HS-27A (cell line): ENCODE measurements at places on chromosomes 7 and 10.

DNA sequence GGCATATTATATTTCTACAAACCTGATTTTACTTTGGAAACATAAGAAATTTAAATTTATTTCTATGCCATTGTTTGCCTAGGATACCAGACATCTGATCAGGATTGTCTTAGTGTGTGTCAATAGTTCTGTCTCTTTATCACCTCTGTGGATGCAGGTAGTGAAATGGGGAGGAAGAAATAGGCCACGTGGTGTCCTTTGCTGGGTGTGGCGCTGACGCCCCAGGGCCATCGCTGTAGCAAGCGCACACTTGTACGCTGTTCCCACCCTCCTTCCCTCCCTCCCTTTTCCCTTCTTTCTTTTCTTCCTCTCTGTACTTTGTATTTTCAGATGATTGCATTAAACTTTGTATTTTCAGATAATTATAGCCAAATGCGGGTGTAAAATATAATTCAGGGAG is 5.0 kb downstream of the DOCK1 start:
- no peak for DNase-seq

DNA sequence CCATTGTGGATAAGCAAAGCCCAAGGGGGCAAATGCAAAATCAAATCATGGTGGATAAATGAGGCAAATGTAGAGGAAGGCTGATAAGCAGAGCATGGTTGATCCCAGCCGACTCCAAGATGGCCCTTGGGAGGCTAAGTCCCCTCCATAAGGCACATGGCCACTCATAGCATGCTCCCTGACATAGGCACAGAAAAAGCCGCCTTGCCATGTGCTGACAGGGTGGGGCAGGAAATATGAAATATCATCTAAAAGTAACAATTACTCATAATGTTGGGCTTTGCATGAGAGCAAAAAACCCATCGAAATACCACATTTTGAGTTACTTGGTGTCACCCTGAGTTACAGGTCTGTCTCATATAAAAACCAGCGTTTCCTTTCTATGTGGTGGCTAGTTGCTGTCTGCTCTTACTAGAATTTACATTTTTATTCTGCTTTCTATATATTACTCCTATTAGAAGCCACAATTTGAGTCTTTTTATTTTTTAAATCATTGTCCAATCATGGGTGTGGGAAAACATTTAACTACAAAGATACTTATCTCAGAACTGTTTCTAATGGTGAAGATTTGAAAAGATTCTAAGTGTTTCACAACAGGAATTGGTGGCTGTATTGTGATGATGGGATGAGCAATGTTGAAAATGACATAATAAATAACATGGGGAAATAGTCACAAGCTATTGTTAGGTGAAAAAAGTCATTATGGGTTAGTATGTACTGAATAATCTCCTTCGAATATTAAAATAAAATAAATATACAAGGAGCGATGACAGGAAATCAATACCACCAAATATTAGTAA is 102.7 kb downstream of the CUBN start:
- DNase-seq: no peak

GRCh38 chr7:21616796-21617436 is 74.1 kb downstream of the DNAH11 start:
- DNase-seq: peak; percentile 61

- no peak for DNase-seq
These were observed 6.1 kb upstream of the VGF start for GRCh38 chr7:101171442-101171837.

GRCh38 chr10:33938001-33938400 is 603.5 kb upstream of the NRP1 start:
- DNase-seq: no peak

DNA sequence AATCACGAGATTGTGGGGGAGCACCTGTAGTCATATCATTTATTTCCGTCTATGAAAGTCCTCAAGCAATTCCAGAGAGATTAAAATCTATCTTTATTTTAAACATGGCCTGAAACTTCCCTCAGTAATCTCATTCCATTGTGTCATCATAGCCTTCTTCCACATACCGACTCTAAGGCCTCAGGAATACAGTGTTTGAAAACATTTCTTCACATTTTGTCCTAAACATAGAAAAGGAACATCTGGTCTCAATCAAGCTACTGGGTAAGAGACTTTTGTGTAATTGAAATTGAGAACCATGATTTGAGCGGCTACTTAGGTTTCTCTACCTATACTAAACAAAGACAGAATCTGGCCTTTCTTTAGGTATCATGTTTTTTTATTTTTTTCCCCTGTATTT is 78.0 kb upstream of the ELMO1 start:
- no peak for DNase-seq

DNA sequence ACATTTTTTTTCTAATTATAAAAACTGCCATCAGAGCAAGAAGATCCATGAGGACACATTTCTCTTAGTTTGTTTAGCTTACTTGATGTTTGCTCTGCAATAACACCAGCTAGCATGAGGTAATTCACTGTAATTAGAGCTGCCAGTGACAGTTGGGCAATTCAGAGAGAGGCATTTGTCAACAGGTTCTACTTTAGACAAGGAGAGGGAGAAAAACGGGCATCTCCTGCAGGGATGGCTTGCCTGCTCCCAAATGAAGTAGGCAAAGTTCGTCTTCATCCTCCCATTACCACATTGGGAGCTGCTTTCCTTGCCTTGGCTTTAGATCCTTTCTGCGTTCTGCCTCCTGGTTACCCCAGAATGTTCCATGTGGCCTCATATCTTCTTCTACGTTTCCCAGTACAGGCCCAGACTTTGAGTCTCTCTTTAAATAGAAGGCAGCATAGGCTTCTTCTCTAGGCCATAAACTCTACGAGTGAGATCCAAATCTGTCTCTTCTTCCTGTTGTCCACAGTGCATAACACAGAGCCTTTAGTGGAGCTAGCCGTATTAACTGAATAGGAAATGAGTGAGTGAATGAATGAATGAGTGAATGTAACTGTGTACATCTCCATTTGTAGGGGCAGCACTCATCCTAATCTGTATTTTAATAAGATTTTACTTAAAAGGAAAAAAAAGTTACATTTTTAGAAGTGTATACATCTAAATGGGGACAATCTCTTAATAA is 21.2 kb downstream of the ASB15 start:
- DNase-seq: no peak

GRCh38 chr7:45132708-45133320 is 21.3 kb upstream of the TBRG4 start:
- no peak for DNase-seq

- DNase-seq: no peak
These were observed 28.2 kb downstream of the TAS2R41 start for GRCh38 chr7:143505838-143506237.

DNA sequence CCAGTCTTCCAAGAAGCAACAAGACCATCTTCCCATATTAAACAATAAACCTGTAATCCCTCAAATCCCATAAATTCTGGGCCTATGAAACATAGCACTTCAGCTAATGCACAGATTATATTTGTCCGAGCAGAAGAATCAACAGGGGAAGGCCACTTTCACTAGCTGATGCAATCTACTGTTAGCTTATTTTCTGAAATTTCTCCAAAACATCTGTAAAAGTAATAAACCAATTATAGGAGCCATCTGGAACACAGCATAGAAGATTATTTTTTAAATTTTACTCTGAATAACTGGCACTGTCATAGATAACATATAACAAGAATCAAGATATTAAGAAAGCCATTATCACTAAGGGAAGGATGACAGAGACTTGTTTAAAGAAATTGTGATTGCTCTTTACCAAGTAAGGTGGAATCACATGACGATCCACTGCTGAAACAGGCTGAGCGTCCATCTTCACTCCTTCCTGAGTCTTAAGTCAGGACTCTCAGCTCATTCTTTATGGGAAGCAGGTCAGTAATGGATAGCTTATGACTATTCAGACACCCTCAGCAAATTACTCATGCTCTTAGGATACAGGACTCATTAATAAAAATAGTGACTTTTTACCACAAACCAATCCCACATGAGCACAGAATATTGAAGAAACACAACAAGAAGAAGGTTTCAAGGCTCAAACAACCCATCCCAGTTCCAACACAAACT is 719.5 kb downstream of the XPNPEP1 start:
- DNase-seq: no peak

DNA sequence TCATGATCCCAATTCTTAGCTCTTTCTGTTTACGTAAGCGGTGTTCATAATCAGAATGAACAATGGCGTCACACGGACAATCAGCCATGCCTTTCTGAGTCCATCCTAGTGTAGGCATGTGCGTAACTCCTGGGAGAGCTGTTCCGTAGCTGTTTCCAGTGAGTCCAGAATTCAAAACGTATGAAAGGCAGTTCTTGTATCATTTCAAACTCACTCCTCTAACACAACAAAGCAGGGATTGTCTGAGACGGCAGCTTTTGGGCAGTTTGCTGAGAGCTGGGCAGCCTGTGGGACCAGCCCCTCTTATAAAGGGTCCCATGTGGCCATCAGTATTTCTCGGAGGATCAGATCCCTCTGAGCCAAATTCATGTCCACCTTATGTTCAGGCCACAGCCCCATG is 43.4 kb downstream of the PSPH start:
- DNase-seq: no peak

DNA sequence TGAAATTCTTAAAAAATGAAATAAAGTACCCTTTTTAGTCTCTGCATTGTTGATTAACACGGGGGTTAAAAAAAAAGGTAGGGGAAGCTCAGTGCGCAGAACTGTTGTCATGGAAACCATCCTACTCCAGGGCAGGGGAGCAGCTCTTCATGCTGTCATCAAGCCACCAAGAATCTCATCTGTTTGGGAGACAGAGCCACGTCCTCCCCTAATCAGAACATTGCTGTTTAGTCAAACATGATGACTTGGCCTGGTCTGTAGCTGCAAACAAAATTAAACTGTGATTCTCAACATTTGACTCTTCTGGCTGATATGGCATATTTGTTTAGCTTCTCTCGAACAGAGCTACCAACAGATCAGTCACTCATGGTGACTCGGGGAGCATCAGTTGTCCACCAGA is 254.4 kb upstream of the KLF14 start:
- DNase-seq: no peak

GRCh38 chr10:47357911-47358310 is 9.7 kb downstream of the RBP3 start:
- no peak for DNase-seq

- DNase-seq: no peak
These were observed 14.6 kb upstream of the NPS start for GRCh38 chr10:127534496-127534895.

GRCh38 chr10:126909147-126909546 is 3.9 kb downstream of the DOCK1 start:
- no peak for DNase-seq

GRCh38 chr7:128221929-128222403 is 19.1 kb upstream of the LEP start:
- DNase-seq: peak; percentile 57

DNA sequence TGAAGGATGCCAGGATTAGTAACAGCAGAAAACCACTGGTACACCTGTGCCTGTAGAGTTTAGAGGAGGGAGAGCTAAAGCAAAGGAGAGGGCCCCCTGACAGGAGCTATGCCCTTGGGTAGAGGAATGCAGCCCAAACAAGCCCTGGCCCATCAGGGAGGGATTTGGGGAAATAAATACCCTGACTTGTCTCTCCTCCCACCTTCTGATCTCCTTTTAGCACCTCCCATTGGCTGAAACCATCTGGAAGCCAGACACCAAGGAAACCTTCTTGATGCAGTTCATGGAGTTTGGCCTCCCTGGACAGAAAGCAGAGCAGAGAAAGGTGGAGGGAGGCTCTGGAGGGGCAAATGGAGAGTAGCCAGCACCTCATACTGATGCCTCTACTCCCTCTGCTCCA is 45.3 kb downstream of the ADRA2A start:
- no peak for DNase-seq

GRCh38 chr10:120819366-120819765 is 31.8 kb upstream of the WDR11 start:
- no peak for DNase-seq

GRCh38 chr10:3229815-3230214 is 57.2 kb upstream of the PITRM1 start:
- DNase-seq: no peak

DNA sequence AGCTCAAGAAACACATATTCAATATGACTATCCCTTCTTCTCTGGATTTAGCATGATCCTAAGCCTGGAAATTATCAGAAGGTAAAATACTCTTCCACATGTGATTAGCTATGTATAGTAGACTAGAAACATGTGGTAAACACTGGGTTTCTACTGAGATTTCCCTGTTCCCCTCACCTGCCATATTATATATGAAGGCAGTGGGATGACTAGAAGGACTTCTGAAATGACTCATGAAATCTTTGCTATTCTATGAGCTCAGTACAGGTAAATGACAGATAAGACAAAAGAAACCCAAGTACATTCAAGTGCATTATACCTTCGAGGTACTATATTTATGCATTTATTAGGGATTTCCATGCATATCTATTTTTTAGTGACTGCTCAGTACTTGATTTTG is 152.9 kb downstream of the DNAJB9 start:
- no peak for DNase-seq

GRCh38 chr7:20128001-20128400 is 89.2 kb downstream of the MACC1 start:
- DNase-seq: no peak

DNA sequence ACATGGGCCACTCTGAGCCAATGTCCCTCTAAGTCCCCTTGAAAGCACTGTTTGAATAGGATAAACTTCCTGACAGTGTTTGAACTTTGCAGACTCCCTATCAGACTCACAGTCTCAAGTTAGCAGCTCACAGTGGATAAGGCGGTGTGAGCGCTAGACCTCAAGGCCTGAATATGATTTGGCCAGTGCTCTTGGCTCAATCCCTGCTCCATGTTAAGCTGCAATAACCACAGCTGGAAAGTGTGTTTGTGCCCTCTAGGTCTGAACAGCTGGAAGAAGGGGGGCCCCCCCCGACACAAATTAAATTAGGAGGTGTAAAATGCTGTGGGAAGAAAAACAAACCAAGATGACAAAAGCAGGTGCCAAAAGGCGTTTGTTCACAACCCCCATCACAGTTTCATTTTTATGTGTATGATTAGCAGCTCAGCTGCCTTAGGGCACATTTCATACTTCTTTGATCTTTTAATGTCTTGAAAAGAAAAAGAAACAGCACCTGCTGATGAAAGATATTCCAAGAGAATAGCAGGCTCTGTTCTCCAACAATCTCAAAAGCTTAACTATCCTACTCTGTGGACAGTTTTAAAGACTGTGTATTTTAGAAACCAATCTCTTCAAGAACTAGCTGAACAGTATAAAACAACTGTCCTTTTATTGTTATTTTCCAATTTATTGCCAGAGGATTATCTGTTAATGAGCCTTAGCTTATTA is 167.6 kb downstream of the SNX13 start:
- DNase-seq: no peak

DNA sequence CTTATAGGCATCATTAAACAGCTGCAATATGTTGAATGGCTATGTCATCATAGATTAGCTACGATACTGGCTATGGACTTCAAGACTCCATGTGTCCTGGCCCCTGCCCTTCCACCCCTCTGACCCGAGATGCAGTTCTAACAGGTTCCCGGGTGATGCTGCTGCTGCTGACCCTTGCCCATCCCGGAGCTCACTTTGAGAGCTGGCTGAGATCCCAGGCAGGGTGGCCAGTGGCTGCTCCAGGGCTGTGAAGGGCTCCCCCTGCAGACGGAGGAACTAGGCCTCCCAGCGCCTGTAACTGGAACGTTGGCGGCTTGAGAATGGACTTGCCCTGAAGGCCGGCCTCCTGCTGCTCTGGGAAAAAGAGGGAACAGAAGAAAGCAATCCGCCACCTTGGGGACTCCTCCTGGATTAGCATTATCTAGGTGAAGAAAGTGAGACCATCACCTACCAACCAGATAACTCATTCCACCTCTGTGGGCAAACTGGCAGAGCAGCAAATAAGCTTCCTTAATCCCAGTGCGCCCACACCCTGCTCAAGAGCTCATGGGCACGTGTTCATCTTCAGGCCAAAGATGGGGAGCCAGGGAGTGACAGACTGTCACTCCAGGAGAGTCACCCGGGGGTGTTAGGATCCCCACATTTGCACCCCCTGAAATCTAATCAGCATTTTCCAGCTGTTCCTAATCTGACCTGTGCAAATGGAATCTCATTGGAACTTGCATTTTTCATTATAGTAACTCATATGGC is 56.8 kb downstream of the PARP12 start:
- DNase-seq: no peak
